Calu3 (cell line): ENCODE measurements at places on chromosomes 2 and 18.

DNA sequence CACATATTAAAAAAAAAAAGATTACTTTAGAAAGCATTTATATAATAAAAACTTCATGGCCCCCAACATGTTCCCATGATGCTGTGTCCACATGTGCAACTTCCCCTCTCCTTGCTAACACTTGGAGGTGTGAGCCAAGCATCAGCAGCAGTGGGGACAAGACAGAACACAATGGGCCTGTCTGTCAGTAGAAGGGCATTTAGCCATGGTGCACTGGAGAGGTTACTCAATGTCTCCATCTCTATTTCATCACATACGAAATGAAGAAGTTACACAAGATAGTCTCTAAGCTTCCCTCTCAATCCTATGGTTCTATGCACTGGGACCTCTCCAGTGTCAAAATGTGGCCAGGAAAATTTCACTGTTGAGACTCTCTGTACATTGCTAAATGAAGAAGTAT is 2.5 kb downstream of the VIT start:
- DNase-seq = no peak

GRCh38 chr2:184053326-184053725 is 545.0 kb upstream of the ZNF804A start:
- DNase-seq = peak; percentile 34

- no peak for DNase-seq
Measured at GRCh38 chr2:145543155-145543554, 1023.2 kb upstream of the ZEB2 start.

DNA sequence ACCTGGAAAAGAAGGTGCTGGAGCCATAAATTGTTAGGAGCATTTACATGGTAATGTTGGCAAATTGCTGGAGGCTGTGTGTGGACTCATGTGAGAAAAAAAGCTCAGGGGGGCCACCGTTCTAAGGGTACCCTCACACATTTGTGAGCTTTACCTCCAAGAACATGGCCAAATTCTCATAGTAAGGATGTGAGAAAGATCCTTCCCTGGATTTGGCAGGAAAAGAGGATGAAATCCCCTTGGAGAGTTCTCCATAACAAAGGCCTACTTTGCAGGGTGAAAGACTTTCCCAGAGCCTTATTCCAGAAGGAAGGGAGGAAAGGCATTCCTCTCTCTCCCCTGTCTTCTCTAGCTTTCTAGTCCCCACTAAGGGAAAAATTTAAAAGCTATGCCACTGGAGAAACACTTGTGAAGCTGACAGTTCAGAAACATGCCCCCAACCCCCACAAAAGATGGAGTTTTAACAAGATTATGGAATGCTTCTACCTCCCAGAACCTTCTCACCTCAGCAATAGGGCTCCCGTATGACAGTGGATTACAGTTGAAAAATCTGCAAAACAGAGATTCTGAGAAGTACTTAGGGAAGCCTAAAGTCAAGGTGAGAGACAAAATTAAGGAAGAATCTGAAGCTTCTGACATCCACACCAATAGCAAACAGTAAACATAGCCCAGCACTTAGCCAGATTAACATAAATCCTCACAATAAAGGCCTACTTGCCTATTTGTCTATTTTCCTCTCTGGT is 20.2 kb upstream of the ERMN start:
- no peak for DNase-seq

DNA sequence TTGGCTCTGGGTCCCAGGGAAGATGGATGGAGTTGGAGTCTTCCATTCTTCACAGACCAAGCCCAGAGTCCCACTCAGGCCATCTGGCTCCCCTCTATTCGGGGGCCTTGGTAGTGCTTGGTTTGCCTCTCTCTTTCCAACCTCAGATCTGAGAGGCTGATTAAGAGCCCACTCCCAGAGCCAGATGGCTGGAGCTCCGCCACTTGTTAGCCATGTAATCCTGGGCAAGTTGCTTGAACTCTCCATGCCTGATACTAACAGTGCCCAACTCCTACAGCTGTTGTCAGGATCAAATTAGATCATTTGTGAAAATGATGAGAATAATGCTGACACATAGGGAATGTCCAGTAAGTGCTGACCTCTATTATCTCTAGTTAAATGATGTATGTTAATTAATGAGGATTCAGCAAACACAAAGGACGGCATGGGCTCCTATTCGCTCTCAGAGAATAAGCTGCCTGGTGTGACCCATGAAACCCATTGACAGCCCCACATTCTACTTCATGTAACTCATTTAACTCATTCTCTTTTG is 46.6 kb upstream of the SLC14A1 start:
- no peak for DNase-seq

DNA sequence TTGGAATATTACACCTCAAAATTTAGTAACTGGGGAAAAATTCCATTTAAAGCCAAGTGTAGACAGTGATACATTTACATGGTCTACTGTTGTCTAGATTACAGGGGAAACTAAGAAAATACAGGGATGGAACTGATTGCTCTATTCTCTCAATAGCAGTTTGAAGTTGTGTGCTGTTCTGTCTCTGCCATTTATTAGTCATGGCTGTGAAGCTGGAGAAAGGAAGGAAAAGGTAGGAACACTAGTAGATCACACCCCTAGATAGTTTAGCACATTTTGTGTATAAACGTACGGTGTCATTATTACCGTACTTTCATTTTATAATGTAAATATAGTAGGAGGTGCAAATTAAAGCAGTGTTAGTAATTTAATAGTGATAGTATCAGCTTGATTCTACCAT is 170.5 kb downstream of the PHLPP1 start:
- DNase-seq = no peak

DNA sequence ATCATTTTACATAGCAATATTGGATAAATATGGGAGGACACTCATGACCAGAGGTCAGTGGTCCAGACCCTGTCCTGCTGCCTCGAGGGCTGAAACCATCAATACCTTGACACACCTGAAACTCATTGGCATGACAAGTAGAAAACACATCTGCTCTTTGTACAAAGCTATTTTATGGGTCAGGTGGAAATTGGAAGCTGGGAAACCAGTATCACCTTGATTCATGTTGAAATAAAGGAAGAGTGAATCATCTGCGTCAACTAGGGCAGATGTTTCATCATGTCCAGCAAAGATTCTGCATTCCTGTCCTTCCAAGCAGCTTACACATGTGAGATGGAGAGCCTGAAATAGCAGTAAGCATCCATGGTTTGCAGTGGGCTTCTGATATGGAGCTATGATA is 80.0 kb upstream of the ERBB4 start:
- no peak for DNase-seq

GRCh38 chr2:148273158-148273691 is 252.3 kb downstream of the MBD5 start:
- no peak for DNase-seq

DNA sequence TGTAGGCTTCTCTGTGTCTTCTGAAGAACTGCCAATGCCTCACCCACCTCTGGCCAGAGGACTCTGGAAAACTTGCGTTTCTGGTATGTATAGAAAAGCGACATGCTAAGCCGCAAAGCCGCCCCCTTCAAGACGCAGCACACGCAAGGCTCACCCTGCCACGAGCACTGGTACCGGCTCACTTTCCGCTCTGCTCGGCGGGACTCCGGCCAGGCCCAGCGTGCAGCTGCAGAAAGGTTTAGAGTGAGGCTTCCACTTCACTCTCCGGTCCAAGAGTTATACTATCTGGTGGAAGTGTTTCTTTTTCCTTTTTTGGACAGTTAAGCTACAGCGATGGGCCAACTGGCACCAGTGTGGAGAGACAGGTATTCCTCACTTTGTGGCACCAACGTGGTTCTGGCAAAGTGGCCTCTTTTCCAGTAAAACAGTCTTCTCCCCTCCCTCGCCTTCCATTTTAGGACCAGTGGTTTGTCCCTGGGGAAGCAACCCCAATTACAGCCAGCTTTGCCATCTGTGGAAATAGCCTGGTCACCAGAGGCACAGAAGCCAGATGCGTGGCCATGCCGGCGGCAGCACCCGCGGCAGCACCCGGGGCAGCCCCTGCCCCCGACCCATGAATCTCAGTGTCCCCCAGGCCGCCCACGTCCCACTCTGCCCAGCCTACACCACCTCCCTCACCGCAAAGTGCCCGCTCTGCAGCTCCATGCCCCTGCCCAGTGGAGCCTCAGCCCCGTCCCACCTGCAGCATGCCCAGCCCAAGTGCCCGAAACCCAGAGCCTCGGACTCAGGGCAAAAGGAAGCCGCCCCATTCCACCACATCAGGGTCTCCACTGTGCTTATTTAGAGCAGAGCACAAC is 91.6 kb upstream of the CTDP1 start:
- no peak for DNase-seq

DNA sequence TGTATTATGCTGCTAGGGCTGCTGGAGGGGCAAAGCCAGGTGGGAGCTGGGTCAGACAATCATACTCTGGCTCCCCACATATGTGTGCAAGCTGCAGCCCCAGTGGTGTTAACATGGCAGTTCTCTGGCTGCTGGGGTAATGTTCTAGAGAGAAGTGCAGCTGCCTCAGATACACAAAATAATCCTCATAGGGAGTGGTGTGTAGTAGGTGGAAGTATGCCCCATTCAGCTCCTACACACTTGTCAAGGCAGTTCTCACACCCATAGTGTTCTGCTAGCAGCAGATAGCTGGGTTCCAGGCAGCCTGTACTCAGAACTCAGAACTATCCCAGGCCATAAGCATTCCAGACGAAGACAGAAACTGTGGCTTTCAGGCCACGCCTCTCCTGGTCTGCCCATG is 87.9 kb upstream of the NT5C1B start:
- DNase-seq = no peak
